Activated T-helper 1 cell treated with anti-CD3 and anti-CD28 coated beads, Interleukin-2, amount 50 U/mL, for 16 hours (primary cell): ENCODE measurements at places on chromosomes 13 and 19.

- no peak for DNase-seq
Measured at GRCh38 chr13:43227721-43228120, 204.3 kb downstream of the DNAJC15 start.

GRCh38 chr13:58620176-58620575 lies 988.6 kb downstream of the PCDH17 start:
- DNase-seq = no peak

- no peak for DNase-seq
Measured at GRCh38 chr13:40492511-40492910, 173.9 kb downstream of the FOXO1 start.

GRCh38 chr19:36330216-36330615 lies 48.8 kb downstream of the ZFP14 start:
- no peak for DNase-seq

DNA sequence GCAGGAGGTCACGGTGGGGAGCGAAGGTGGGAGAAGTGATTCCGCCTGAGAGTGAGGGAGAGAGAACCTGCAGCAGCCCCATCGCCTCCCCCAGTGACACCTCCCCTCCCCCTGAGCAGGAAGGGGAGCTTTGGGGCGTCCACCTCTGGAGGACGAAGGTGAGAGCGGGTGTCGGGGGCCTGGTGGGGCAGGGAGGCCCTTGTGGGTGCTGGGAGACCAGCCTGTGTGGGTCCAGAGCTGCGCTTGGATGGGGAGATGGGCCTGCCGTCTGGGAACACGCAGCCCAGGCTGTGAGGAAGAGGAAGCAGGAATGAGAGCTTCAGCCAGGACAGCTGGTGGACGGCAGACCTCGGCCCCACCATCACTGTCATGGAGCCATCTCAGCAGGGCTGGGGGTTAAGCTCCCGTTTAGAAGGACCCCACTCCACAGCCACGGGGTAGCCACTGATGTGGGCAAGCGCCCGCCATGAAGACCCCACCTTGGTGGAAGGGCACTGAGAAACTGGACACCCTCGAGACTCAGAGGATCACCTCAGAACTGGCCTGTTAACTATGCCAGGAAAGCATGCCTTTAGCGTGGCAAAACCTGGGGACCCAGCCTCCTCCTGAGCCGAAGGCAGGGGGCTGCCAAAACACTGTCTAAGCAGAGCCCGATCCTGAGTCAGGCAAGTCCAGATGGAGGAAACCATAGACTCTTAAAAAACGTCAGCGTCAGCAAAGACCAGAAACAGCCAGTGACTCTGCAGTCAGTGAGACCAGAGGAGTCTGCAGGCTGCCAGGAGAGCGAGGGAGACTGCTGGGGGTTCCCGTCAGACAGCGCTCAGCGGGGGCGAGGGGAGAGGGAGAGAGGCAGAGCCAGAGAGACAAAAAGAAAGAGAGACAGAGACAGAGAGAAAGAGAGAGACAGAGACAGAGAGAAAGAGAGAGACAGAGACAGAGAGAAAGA lies 6.4 kb upstream of the PROZ start:
- no peak for DNase-seq

GRCh38 chr13:111313911-111314425 lies 6.5 kb upstream of the TEX29 start:
- DNase-seq = no peak

GRCh38 chr13:109773786-109774185 lies 12.6 kb downstream of the IRS2 start:
- no peak for DNase-seq

DNA sequence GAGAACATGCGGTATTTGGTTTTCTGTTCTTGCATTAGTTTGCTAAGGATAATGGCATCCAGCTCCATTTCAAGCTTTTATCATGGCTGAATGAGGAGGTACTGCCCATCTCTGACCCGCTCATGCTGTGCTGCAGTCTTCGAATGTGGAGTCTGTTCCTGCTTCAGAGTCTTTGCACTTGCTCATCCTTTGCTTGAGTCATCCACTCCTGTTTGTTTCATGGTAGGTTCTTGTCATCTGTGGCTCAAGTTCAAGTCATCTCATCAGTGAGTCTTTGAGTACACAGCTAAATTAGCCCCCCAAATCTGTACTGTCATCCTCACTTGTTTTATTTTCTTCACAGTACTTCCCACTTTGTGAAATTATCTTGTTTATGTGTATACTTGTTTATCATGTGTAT lies 5.4 kb downstream of the UCHL3 start:
- DNase-seq = no peak

DNA sequence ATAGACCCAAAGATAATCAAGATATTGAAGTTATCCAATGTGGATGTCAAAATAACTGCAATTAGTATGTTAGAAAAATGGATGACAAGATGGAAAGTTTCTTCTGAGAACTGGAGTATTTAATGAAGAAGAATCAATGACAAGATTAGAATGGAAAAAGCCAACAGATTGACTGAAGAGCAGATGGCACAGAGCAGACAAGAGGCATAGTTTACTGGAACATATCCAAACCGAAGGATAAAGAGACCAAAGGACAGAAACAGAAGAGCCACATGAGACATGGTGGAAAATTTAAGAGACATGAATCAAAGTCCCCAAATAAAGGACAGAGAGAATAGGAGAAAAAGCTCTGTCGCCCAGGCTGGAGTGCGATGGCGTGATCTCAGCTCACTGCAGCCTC lies 89.6 kb upstream of the RXFP2 start:
- no peak for DNase-seq

GRCh38 chr13:45750566-45750965 lies 48.4 kb downstream of the CBY2 start:
- no peak for DNase-seq

- DNase-seq = no peak
Measured at GRCh38 chr13:106499113-106499512, 36.3 kb downstream of the EFNB2 start.

DNA sequence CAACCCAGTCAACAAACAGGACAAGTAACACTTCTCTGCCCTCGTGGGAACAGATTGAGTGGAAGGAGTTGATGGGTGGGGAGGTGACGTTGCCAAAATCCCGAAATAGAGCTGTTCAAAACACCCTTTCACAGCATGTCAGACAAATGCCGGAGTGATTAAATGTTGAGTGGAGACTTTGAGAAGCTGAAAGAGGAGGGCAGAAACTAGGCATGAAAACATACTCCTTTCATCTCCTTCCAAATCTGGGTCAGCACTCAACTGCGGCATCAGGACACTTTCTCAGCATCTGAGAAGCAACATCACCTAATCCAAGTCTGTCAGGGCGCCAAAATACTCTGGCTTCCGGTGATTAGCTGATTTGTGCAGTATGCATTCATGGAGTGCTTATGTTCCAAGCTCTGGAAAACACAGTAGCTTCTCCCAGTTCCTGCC lies 51.5 kb upstream of the MRI1 start:
- no peak for DNase-seq

GRCh38 chr19:13152356-13152973 lies 2.3 kb downstream of the IER2 start:
- no peak for DNase-seq

DNA sequence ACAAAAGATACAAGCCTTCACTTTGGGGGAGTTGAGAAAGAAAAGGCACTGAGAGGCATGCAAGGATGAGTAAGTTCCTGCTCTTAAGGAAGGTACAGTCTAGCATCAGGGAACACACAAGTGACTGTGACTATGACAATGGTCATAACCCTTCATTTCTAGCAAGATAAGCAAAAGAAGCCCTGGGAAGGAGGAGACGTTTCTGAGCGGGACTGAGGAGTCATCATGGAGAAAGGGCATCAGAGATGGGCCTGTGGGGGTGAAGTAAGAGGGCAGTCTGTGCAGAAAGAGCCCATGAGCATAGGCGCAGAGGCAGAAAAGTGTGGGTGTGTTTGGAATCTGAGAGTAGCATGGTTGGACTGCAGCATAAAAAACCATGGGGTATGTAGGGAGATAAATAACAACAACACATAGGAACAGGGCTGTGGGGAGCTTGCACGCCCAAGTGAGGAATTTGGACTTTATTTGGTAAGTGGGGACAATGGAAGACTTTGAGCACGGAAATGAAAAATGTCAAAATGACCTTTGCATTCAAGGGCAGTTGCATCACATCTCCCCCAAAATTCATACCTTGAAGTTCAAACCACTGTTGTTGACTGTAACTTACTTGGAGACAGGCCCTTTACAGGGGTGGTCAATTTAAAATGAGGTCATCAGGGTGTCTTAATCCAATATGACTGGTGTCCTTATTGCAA lies 86.7 kb downstream of the MBNL2 start:
- no peak for DNase-seq

GRCh38 chr13:100954430-100955305 lies 280.1 kb upstream of the TMTC4 start:
- no peak for DNase-seq

GRCh38 chr13:44388427-44389059 lies 14.9 kb downstream of the SERP2 start:
- DNase-seq = no peak

GRCh38 chr13:20451397-20451796 lies 74.3 kb downstream of the CRYL1 start:
- no peak for DNase-seq

DNA sequence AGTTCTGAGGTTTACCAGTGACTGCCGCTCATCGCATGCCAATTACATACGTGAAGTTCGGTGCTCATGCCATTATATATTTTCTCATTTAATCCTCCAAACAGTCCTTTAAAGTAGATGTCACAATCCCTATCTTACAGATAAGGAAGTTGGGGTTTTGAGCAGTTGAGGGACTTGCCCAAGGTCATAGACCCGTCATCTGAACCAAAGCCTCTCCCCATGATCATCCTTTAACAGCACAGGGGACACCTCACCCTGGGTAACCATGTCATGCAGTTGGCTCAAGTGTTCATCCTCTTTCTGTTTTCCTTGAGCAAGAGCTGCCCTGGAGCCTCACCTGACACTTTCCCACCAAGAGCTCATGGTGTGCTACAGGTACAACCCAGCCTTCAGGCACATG lies 69.1 kb downstream of the HSPH1 start:
- no peak for DNase-seq

GRCh38 chr13:48154671-48155070 lies 59.8 kb upstream of the MED4 start:
- no peak for DNase-seq

- DNase-seq = no peak
Measured at GRCh38 chr13:113084943-113085540, 20.5 kb upstream of the F7 start.

- no peak for DNase-seq
Measured at GRCh38 chr19:15250640-15250993, 18.4 kb upstream of the EPHX3 start.

DNA sequence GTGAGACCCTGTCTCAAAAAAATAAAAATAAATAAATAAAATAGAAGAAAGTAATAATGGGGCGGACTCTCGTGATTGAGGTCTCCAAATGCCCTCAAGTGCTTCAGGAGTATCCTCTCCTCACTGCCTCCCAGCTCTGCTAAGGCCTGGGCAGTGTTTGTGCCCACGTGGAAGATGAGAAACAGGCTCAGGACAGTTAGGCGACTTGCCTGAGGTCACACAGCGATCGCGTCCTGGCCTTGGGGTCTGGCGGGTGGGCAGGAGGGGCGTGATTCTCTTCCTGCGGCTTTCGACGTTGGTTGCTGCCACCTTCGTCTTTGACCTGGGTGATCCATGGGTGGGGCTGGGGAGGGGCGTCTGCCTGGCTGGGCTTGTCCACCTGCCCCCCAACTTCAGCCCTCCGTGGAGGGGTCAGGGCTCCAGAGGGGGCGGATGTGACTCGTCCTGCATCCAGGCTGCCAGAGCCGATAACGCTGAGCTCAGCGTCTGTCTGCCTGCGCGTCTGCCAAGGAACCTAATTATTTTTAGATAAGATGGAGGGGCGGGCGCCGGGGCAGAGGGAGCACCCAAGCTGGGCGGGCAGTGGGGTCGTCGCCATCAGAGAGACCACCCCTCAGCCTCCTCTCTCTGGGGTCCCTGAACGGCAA lies 56.9 kb downstream of the NFIC start:
- DNase-seq = no peak

DNA sequence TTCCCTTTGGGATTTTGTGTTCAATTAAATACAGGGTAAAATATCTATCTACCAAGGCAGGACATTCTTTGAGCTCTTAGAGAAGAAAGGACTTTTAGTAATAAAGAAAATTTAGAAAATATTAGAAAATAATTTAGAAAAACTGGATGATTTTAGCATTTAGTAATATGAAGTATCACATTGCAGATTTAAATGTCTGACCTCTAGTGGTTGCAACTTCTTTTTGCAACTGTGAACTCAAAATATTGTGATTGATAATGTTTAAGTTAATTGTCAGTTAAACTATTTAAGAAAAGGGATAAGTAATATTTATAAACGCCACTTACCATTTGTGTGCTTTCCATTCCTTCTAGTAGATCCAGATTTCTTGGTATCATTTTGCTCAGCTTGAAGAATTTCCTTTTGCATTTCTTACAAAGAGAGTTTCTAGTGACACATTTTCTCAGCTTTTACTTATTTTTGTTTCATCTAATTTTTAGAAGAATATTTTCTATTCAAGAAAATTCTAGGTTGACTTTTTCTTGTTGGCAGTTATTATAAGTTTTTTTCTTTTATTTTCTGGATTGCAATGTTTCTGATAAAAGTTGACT lies 10.3 kb upstream of the POSTN start:
- DNase-seq = no peak

DNA sequence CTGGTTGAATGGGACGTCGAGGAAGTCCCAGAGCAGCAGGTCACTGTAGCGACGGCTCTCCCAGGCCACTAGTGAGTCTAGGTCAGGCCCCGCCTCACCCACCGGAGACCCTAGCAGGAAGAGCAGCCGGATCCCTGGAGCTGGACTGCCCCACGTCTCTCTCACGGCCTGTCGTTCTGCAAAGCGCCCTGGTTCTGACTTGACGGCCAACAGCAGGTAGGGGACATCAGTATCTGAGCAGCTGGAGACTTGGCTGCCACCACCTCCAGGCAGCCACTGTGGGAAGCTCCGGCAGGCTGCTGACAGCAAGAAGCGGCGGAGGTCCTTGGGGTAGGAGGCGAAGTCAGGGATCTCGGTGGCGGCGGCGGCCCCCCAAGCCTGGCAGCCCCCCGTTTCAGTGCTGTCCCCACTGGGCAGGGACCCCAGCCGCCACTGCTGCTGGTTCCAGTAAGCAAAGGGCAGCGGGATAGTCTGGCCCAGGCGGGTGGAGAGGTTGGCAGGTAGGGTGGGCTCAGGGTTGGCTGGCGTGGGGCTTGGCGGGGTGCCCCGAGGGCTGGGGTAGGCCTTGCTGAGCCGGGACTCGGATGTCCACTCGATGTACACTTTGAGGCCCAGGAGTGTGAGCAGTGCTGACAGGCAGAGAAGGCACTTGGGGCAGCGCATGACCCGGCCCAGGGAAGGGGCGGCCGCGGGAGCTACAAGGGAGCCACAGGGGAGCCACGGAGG lies 895 bp downstream of the B3GNT8 start:
- DNase-seq = no peak

DNA sequence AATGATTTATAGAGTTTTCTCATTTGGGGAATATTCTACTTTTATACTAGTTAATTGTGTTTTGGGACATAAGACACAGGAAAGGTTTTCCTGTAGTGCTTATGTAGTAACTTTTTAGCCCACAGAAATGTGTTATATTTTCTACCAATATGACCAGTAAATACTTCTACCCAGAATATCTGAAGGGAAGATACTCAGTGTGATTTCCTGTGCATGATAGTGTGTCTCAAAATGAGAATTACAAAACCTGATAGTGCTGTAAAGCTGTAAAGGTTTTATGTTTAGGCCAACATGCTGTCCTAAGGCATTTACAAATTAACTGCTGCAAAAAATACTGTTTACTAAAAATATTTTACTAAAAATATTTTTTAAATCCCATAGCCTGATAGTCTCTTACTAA lies 126.8 kb downstream of the RXFP2 start:
- no peak for DNase-seq
